ENCODE measurements at places on chromosomes 6 and 20.
A peak's percentile ranks its signal among the peaks of the same experiment; 100 is the strongest.

DNA sequence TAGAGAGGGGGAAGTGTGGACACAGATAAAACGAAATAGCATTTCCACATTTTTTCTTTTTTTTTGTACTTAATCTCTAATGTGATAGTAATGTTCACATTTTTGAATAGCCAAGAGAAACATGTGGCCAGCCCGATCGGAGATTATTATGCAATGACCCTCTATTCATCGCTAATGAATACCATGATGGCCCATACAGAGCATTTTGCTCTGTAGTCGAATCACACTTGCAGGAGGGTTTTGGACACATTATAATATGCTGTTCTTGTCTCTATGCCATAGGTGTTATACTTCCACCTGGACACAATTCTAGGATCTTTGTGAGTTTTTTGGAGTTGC is 60.1 kb downstream of the MTHFD1L start:
- no peak for DNase-seq

GRCh38 chr20:43549416-43550065 is 9.3 kb upstream of the SGK2 start:
- DNase-seq: no peak

- DNase-seq: no peak
These were observed 54.5 kb downstream of the RIPOR3 start for GRCh38 chr20:50636601-50637540.

DNA sequence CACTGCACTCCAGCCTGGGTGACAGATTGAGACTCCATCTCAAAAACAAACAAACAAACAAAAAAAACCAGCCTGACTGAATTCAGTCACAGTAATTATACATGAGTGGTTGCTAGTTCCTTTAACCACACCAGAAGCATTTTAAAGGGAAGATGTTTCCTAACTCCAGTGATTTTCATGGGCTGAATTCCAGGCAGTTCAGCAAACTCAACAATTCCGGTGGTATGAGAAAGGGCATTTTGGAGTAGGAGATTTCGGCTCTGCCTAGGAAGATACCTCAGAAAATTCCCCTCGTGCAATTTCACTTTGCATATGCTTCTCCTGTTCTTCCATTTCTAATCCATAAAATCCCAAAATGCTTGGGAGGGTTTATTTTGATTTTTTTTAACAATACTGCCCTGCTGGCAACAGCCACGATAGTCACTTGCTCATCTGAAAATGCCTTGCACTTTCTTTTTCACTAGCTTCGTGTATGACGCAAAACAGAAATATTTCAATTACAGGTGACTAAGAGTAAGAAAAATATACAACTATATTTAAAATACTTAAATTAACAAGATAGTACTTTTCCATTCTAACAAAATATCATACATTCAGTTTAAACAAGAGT is 48.3 kb upstream of the IPCEF1 start:
- no peak for DNase-seq

DNA sequence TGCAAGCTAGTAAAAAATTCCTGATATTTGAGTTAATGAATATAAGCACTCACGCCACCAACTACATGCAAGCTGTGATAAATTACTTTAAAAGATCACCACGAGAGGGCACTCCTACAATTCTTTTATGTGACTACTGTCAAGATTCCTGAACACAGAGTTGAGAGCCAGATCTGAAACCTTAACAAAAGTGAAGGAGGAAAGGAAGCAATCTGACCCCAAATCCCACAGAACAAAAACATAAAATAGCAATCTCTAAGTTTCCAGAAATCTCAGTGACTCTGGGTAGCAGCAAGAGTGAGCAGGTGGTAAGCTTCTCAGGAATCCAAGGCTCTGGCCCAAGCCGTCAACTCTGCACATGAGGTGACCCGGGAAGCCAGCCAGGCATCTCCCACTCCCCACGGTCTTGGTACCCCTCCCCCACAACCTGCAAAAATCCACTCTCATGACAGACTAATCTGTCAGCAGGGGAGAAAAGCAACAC is 55.1 kb downstream of the STAU1 start:
- DNase-seq: no peak

- DNase-seq: no peak
These were observed 76.1 kb upstream of the NAA20 start for GRCh38 chr20:19940988-19941460.

GRCh38 chr20:34771680-34772081 is 53.8 kb downstream of the NCOA6 start:
- no peak for DNase-seq

GRCh38 chr6:79640146-79641111 is 9.3 kb downstream of the SH3BGRL2 start:
- DNase-seq: no peak

- no peak for DNase-seq
These were observed 16.0 kb downstream of the SOD2 start for GRCh38 chr6:159676890-159677505.

- no peak for DNase-seq
These were observed 561 bp downstream of the KAT14 start for GRCh38 chr20:18138266-18138582.

- DNase-seq: peak; percentile 91
These were observed 572 bp downstream of the ZNF341 start for GRCh38 chr20:33732166-33732970.

GRCh38 chr20:24837781-24838450 is 111.2 kb upstream of the CST7 start:
- DNase-seq: no peak

DNA sequence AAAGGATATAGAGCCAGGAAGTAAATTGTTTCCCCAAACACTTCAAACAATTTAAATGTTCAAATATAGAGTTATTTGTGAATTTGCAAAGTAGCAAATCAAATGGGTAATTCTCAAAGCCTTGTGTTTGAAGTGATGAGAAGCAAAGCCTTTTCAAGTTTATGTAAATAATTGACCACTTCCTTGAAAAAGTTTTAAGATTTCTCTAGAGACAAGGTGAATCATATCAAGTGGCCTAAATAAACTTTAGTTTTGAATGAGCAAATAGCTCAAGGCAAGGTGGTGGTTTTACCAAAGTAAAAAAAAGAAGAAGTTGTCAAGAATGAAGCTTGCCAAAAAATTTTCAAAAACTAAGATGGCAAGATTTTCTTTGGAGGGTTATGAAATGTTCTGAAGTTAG is 42.6 kb upstream of the IFNGR1 start:
- no peak for DNase-seq

- DNase-seq: peak; percentile 23
These were observed at the start of gene PLEKHG1 for GRCh38 chr6:150599199-150600009. Gene PLEKHG1 (plus strand): TSS chr6:150599885. CDS start chr6:150733682, 133,797 bp downstream.

DNA sequence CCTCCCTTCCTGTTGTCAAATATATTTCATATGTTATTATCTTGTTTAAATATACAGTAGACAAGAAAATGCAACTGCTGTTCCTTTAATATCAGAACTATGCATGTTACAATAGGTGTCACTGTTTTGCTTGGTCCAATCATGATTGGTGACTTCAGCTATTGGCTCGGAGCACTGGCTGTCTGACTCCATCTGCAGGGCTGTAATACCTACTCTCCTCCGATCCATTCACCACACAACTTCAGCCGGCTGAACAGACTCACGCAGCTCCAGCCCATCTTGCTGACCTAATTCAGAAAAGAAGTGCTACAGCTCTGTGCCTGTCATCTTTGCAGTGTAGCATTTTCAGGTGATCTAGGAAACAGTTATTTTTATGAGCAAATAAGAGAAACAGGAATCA is at the start of gene BTBD3:
Gene BTBD3 (plus strand): TSS at position 231 of the 400 bp plus-strand sequence. CDS start 383 bp downstream, outside the sequence.
- DNase-seq: no peak

DNA sequence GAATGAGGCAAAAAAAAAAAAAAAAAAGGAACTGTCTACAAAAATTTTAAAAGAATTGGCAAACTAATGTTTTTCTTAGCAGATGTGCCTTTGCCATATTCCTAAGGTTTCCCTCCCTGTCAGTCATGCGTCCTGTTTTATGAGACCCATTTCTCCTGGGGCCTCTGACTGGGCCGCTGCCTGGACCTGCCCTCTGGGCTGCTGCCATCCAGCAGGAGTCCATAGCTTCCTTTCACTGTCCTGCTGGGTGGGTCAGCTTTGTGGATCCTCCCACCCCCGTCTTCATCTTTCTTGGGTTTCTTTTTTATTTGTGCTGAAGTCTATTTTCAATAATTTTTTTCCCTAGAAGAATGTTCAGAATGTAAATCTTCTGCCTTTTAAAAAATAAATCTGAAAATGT is 110.8 kb upstream of the SCP2D1 start:
- DNase-seq: no peak

GRCh38 chr6:138484018-138484731 is 15.1 kb downstream of the NHSL1 start:
- no peak for DNase-seq

DNA sequence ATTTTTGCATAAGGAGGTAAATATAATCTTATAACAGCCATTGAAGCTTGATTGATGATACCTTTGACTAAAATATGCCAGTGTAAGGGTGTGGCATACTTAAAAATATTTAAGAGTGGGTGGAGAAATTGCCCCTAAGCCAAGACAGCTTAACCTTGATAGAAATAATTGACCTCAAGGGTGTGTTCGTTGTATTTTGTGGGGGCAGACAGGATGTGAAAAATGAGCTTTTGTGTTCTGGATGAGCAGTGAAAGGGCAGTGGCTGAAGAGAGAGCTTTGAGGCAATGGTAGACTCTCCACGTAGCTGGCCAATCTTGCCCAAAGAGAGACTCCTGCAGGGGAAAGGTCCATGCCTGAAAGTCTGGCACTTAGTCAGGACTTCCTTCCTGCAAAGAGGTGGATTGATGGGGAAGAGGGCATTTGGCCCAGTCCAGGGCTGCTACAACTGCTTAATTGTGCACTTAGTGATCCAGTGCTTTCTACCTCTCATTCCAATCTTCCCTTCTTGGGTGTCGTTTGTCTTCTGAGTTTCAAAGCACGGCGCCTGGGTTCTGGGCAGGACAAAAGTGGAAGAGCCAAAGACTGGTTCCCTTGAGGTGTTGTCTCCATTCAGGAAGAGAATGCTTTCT is 15.6 kb upstream of the CD109 start:
- no peak for DNase-seq

DNA sequence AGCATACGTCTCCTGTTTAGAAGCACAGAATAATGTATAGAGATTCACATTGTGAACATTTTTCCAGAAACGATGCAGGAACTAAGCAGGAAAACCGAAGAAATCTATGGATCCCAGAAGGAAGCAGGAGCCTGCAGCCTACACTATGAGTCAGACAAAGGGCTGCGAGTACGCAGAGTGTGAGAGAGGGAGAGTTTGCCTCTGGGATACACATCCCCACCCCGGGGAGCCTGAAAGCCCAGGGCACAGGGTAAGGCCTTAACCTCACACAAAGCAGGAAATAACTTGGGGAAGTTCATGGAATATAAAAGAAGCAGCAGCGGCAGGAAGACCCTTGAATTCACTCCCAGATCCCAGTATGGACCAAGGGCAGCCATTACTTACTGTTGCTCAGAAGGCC is 842.1 kb upstream of the MANEA start:
- DNase-seq: no peak

DNA sequence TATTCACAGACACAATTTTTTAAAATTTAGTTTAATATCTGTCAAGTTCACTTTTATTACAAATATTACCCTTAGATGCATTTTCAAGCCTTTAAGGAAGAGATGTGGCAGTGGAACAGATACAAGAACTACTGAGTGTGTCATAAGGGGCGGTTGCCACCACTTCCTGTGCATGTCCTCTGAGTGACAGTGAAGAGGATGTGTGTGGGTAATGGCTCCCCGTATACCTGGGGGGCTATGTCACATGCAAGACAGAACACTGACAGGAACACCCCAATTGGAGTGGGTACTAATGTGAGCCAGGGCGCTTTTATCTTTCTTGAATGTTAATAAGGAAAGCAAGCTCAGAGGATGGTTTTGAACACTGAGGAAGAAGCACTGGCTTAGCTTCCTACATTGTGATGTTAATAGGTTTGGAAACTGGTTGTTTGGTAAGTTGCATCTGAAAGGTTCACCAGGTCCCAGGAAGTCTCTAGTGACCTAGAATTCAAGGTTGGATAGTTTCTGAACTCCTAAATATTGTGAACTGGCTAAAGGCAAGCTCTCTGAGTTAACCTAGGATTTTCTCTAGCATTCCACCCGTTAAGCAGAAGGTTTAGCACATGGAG is 83.4 kb upstream of the ASF1A start:
- peak; percentile 45 for DNase-seq

DNA sequence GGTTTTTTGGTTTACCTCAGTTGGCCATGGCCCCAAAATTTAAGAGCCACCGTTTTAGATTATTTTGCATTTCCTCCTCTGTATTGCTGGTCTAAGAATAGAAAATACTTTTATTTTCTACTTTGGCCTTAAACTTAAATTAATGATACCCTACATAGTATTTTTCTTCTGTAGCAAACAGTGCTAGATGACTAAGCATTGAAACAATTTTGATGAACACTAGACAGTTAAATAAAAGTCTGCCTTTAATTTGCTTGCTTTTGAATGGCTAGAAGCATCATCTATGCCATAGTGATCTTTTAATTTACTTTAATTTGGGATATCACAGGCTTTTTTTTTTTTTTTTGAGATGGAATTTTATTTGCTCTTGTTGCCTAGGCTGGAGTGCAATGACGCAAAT is 106.4 kb downstream of the CD109 start:
- no peak for DNase-seq

GRCh38 chr6:88047510-88048150 is at the start of gene SPACA1:
Gene SPACA1 (plus strand): TSS chr6:88047841. CDS start chr6:88047906, 65 bp downstream.
- no peak for DNase-seq

- no peak for DNase-seq
These were observed 763 bp downstream of the C6orf47 start for GRCh38 chr6:31659649-31660380.

GRCh38 chr20:1616858-1617434 is 2.9 kb downstream of the SIRPB1 start:
- no peak for DNase-seq

GRCh38 chr6:1726341-1726768 is 116.6 kb downstream of the FOXC1 start:
- DNase-seq: no peak

- no peak for DNase-seq
These were observed 44.5 kb upstream of the EZR start for GRCh38 chr6:158863646-158864045.

- DNase-seq: no peak
These were observed 228.9 kb downstream of the HIVEP2 start for GRCh38 chr6:142716097-142716496.

DNA sequence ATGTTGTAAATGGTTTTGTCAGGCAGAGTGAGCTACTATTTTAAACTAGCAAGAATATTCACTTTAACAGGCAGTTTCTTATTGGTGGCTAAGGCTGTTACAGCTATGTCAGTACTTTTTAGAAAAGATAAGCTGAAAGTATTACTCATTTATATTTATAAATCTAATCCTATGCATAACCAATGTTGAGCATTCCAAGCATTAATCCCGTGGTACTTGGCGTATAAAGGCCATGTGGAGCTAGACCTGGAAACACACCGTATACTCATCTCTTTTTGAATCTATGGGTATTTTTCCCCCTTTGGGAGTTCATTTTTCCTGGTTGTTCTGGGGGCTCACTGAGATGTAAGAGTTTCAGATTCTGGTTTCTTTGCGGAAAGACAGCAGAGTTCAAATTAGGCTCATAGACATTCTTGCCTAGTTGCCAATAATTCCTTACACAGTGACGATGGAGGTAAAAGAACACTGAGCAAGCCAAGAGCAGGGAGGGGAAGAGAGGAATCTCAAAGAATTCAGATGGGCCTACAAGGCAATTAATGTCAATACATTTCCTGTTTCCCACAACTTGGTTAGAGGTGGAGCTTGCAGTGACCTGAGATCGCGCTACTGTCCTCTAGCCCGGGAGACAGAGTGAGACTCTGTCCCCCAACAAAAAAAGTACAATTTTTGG is 211.5 kb downstream of the SOX4 start:
- no peak for DNase-seq

- DNase-seq: no peak
These were observed 370.7 kb upstream of the AGPAT4 start for GRCh38 chr6:161644521-161644920.

- no peak for DNase-seq
These were observed 643 bp upstream of the MAP3K4 start for GRCh38 chr6:160990847-160991405.

GRCh38 chr6:69265090-69265489 is 531.7 kb downstream of the LMBRD1 start:
- DNase-seq: no peak
